ENCODE measurements at places on chromosomes 5 and 9.

DNA sequence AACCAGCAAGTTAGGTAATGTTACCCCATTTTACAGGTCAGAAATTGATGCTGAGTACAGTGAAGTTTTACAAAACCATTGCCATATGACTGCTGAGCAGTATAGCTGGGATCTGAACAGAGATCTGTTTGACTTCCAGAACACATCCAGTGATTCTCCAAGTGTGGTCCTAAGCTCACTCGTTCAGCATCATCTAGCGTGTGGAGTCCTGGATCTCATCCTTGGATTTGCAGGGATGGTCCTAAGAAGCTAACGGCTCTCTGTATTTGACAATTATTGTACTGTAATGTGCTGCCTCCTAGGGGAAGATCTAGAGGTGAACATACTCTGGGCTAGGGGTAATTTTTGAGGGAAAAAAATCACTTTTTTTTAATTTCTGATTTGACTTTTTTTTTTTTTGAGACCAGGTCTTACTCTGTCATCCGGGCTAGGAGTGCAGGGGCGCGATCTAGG, 1.4 kb downstream of the SLC26A2 start:
- peak; percentile 43 for DNase-seq

- peak; percentile 4 for DNase-seq
Measured at GRCh38 chr9:72564479-72565281, 43.3 kb downstream of the TMC1 start.

DNA sequence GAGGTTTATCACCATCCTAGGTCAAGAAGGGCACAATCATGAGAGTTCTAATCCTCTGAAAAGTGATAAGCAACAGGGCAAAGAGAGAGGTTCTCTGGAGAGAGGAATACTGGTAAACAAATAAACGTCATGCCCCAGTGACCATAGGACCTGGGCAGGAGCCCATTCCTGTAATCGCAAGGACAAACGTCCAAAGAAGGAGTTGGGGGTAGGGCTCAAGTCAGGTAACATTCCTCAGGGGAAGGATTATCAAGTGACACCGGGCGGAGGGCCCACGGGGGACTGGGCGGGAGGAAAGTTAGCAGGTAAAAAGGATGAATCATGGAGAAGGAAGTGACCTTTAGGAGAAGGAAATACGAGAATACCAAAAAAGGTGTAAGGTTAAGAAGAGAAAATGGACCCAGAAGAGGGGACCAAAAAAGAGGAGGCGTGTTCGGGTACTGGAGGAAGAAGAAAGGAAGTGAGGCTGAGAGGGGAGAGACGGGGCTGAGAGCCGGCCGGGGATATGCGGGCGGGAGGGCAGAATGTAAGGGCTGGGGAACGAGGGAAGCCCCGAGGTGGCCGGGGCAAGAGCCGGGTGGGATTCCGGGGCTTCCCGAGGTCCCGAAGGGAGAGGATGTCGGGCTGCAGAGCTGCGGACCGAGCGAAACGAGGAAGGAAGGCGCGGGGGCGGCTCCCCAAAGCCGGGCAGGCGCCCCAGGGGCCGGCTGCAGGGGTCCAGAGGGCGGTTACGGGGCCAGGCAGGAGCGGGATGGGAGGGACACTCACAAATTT, 583 bp downstream of the DIAPH1 start:
- DNase-seq: peak; percentile 57

- no peak for DNase-seq
Measured at GRCh38 chr5:169519358-169519757, 64.2 kb upstream of the SPDL1 start.

DNA sequence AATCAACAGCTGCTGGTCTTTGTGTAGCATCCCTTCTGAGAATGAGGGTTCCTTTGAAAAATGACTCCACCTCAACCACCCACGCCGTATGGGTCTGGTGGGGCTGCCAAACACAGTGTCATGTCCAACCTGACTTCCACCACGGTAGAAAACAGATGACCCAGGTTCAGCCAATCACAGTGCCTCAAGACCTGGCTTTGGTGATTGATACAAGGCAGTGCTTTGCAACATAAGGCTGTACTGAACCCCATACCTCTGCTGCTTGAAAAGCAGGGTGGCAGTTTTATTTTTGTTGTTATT, 11.5 kb upstream of the TGFBR1 start:
- no peak for DNase-seq

GRCh38 chr9:92724528-92725265, 39.9 kb downstream of the BICD2 start:
- DNase-seq: no peak

DNA sequence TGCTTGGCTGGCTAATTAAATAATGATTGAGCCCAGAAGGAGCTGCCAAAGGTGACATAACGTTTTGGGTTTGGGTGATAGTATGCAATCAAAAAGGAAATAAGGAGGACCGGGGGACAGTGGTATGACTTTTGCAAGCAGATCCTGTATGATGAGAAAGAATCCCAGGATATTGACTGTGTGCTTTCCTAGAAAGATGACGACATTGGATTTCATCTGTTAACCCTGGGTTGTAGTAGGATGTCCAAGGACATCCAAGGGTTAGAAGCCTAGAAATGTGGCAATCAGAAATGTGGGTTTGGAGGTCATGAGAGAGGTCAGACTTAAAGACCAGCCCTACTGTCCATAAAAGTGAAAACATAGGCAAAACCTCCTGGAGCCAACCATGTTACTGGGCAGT, 50.3 kb upstream of the HMHB1 start:
- no peak for DNase-seq

- no peak for DNase-seq
Measured at GRCh38 chr9:29319736-29320513, 1746.6 kb upstream of the C9orf72 start.

DNA sequence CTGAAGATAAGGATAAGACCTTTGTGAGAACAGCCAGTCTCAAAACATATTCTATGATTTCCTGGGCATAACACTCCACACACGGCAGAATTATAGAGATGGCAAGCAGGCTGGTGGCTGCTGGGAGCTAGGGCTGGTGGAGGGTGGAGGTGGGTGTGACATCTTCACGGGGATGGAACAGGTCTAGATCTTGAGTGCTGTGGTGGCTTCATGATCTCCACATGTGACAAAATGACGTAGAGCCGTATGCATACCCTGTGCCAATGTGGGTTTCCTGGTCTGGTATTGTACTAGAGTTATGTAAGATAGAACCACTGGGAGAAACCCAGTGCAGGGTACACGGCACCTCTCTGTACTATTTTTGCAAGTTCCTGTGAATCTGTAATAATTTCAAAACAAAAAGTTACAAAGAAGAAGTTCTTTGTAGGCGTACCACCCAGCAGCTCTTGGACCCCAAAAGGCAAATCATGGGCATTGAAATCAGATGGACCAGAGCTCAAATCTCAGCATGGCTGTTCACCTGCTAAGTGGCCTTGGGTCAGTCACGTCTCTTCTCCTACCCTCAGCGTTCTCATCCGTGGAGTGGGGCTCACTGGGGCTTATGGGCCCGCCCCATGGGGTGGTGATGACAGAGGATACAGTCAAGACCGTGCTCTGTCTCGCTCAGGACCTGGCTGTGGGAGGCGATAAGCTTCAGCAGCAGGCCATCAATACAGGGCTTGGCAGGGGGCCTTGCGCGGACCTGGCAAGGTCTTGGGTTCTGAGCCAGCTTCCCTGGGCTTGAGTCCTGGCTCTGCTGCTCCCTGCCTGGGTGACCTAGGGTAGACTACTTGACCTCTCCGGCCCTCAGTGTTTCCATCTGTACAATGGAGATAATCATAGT, 74.7 kb upstream of the UNC5A start:
- no peak for DNase-seq

GRCh38 chr5:154523709-154524108, 45.7 kb upstream of the HAND1 start:
- no peak for DNase-seq

All from AML-193 (cell line).